ENCODE measurements at places on chromosomes 13 and 19.

GRCh38 chr19:32828643-32829344, 40.8 kb downstream of the SLC7A9 start:
- DNase-seq: no peak

DNA sequence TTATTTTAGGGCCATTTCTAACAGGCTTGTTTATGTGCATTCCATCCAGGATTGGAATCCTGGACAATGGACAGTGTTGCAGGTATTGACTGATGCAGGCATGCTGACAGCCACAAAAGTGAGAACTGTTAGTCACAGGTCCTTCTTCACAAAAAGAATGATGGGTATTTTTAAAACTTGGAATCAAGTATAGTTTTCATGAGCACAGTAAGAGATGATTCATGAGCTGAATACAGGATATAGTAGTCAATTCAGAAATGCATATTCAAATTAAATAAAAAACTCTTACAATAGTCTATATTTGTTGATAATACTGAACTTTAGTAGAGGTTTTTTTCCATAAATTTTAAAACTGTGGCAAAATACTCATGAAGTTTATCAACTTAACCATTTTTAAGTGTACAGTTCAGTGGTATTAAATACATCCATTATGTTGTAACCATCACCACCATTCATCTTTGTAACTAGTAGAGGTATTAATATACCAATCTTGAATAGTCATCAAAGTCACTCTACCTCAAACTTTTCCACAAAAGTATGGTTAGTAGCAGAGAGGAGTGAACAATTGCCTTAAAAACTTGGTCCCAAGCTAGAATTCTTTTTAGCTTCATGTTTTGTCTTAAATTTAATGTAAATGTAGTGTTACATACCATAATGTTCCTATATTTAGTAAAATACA, 79.5 kb downstream of the KCNRG start:
- no peak for DNase-seq

- no peak for DNase-seq
Measured at GRCh38 chr13:34435338-34435737, 506.7 kb upstream of the NBEA start.

DNA sequence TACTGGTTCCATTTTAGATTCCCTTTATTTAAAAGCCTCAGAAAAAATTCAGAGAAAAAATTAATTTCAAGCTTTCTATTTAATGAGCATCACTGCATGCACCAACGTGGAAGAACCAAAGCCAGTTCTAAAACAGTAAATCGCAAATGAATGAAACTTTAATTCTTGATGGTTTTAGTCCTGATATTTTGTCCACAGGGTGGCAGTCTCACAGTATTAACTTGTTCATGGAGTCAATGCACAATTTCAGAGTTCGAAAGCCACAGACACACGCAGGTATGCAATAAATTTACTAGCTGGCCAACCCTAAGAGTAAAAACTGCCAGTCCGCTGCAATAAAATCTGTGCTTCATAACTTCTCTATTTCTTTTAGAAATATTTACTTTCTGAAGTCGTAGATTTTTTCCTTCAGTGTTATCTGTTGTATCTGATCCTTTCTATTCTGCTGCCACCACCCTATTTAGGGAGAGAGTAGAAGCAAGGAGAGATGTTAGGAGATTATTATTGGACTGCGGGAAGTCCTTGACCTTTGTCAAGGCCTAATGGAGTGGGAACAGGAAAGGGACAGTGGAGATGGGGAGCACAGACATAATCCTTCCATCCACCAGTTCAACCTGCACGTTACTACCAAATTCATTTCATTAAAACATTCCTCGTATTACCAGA, 7.0 kb upstream of the WBP4 start:
- no peak for DNase-seq

GRCh38 chr19:10209315-10209714, 14.6 kb upstream of the DNMT1 start:
- DNase-seq: no peak

DNA sequence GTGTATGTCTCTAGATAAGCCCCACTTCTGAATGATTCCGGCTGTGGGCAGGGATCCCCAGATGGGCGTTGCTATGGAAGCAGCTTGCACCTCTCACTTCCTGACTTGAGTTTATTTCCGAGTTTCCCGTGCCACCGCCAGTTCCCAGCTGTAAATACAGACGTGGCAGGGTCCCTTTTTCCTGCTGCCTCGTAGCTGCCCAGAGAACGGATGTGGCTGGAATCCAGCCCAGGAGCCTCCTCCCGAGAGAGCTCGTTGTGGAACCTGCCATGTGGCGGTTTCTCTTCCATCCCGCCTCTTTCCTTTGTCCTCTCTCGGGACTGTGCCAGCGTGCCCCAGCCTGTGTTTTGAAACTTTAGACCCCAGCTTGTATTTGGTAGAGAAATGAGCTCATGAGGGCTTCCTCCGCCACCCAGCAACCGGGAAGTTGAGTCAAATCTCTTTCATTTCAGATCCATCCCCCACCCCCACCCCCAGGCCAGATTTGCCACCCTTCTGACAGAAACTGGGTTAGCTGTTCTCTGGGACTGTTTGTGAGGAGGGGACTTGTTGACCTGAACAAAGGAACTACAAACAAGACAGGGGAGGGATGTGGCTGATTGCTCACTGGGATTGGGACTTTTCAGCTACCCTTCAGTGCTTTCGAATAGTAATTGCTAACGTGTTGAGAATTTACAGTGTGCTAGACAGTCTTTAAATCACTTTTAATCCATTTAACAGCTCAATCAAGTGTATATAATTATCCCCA, 96.6 kb downstream of the SIPA1L3 start:
- DNase-seq: no peak

DNA sequence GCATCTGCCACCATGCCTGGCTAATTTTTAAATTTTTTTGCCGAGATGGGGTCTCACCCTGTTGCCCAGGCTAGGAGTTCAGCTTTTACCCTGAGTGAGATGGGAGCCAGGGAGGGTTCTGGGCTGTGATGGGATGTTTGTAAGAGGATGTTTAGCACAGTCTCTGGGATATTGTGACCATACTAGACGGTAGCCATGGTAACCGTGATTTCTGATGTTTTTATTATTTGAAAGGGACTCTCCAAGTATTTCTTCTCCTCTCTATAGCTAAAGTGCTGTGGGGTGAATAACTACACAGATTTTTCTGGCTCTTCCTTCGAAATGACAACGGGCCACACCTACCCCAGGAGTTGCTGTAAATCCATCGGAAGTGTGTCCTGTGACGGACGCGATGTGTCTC, 10.4 kb downstream of the TSPAN16 start:
- no peak for DNase-seq

DNA sequence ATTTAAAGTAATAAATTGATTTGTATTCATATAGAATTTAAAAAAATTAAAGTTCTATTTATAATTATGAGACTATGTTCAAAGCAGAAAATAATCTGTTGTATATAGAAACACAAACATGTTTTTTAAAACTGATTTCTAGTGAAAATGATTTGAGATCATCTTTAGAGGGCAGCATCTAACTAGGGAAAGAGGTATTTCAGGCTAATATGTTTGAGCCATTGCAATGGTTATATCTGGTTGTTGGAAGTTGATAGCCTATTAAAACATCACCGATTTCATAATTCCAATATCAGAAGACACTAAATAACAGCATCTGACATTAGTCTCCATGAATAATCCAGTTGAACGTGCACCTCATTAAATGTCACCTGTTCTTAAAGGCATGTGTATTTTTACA, 79.8 kb upstream of the SLITRK6 start:
- no peak for DNase-seq

- DNase-seq: no peak
Measured at GRCh38 chr19:21617740-21618339, 112.4 kb downstream of the ZNF429 start.

DNA sequence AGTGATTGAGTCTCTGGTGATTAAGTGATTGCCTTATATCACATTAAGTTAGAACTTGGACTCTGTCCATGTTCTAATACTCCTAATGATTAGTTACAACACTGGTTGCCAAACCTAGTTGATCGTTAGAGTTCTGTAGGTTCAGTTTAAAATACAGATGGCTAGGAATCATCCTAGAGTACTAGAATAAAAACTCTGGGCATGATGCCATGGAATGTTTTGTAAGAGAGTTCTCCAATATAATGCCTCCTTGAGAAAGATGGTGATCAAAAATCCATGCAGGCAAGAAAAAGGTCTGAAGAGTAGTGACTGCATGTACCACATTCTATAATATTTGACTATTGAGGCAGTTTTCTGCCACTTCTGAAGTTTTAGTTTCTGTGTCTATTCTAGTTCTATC, 176.3 kb downstream of the GPC5 start:
- DNase-seq: no peak

DNA sequence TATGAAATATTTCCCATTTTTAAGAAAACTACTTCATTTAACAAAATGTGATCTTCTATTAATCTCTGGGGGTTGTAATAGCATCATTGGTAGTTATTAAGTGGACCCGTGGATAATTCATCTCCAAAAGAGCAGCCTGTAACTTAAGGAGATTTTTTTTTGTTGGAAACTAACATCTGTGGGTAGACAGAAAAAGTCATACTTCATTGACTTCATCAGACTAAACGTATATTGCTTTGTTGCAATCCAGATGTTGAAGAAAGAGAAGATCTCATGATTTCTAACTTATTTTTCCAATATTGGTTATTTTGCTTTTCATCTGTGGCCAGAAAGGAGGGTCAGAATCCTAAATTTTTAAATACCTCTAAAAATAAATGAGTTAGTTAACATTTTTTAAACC, 296.5 kb upstream of the MIR17HG start:
- DNase-seq: no peak

DNA sequence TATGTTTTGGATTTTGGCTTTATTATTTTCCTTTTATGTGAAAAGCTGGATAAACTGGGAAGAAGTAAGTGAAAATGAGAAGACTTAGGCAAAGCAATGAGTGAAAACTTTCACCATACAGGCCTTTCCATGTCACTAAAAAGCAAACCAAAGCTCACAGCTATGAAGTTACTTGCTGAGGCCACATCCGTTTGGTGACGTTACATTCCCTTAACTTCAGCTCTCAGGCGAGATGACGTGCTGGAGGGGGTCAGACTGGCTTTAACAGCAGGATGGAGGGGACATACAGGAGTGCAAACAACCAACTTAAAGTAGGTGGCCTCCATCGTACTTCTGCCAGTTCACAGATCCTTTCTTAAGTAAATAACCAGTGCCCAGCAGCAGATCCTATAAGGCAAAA, 522.3 kb downstream of the MYO16 start:
- DNase-seq: no peak

DNA sequence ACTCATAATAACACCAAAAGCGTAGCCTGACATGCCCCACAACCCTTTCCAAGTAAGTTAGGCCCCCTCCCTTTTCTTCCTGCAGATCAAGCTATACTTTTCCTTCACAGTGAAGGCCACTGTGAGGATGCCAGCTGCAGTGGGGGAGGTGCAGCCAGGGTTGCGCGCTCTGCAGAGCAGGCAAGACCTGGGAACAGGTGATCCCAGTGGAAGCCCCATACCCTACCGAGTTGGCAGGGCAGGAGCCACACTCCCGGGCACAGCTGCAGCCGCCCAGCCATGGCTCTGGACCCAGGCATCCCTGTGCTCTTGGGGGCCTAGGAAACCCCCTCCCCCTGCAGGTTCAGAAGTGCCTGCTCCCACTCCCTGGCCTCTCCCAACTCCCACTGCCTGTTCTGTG, 18.7 kb downstream of the MTMR6 start:
- DNase-seq: no peak

DNA sequence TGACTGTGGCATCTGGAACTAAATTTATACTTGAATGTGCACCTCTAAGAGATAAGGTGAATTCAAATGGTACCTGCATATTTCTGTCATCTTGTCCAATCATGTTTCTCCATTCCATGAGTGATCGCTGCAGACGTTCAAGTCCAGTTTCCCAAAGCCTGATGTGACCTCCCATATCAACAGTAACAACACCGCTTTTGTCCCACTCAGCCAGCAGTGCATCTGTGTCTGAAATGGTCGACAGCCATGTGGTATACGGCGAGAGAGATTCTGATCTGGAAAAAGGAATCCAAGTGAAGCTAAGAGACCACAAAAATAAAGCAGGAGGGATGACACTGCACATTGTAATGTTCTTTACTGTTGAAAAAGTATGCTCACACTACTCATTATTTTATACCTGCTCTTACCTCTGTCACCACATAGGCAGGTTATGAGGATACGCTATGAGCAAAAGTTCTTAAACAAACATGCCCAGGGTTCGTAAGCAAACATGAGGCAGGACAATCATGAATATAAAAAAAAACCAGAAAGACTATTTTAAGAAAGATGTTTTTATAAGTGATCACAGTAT, 213.6 kb downstream of the RGCC start:
- no peak for DNase-seq

- no peak for DNase-seq
Measured at GRCh38 chr13:93698016-93698613, 471.5 kb downstream of the GPC6 start.

DNA sequence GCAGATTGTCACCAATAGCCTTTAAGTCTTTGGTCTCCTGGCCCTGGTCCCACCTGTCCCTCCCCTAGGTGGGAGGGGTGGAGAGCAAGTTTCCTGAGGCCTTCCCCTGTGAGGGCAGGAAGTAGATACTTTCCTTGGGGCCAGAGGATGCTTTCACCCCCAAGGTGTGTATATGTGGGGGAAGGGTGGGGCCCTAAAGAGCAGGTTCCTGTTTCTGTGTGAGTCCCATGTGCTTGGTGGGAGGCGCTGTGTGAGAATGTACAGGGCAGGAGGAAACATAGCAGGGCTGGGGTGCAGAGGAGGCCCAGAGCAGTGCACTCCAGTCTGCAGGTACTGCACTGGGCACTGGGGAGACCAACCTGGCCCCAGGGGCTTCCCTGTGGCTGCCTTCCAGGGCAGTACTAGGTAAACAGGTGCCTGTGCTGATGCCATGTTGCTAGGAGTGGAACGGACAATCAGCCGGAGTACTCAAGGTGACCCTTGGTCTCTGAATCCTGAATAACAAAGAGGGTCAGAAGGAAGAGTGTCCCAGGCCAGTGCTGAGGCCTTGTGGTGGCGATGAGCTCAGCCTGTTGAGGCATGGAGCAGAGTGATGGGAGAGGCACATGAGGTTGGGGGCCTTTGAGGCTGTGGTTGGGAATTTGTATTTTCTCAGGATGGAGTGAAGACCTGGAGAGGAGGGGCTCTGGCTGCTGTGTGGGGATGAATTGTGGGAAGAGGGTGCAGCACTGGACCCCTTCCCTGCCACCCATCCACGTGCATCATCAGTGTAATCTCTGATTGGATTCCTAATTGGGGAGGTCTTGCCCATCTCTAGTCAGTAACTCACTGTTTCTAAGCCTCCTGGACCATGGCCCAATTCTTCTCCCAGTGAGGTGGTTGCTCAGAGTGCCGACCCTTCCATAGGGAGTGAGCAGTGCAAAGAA, 5.1 kb downstream of the EGLN2 start:
- no peak for DNase-seq

GRCh38 chr19:16418597-16418962, 53.2 kb downstream of the EPS15L1 start:
- DNase-seq: no peak

DNA sequence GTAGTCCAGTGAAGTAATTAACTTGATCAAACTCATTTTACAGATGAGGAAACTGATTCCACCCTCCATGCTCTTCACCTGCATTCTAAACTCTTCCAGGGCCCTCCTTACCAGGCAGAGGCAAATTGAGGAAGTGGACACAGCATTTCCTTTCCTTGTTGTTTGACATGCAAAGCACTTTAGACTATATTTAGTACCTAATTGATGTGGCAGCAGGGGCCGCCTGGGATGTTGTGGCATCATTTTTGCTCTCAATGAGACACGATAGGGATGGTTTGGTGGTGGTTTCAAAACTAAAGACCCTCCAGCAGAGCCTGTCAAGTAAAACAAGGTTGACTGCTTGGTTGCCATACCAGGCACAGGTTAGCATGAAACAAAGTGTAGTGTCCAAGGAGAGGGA, 7.9 kb downstream of the SIPA1L3 start:
- no peak for DNase-seq

- no peak for DNase-seq
Measured at GRCh38 chr19:55635334-55635717, 5.5 kb upstream of the ZNF580 start.

- no peak for DNase-seq
Measured at GRCh38 chr13:21606796-21607195, 2.8 kb upstream of the MICU2 start.

All from bone marrow (tissue), 2 donors.